Erythroblast (primary cell): ENCODE measurements at places on chromosomes 2 and 18.

DNA sequence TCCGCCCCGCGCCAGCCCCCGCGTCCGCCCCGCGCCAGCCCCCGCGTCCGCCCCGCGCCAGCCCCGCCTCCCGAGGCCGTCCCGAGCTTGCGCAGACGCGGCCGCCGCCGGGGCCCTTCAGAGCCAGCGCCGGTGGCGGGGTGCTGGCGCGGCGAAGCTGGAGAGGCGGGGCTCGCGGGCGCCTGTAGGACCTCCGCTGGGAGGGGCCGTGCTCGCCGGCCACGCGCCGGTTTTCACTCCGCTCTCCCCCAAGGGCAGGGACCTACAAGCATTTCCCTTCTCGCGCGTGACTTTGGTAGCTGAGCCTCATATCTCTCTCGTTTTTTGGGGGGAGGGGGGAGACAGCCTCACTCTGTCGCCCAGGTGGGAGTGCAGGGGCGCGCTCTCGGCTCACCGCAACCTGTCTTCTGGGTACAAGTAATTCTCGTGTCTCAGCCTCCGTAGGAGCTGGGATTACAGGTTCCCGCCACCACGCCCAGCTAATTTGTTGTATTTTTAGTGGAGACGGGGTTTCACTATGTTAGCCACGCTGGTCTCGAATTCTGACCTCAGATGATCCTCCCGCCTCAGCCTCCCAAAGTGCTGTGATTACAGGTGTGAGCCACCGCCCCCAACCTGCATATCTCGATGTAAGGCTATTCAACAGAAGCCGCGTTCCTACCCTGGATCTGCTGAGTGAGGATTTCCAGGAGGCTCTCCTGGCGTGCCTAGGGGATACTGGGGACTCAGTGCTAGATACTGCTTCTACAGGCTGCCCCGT is at the start of gene ZNF514:
Gene ZNF514 (minus strand): TSS at position 159 of the 760 bp plus-strand sequence. CDS start 6,595 bp downstream, outside the sequence.
- peak; percentile 89 for DNase-seq

DNA sequence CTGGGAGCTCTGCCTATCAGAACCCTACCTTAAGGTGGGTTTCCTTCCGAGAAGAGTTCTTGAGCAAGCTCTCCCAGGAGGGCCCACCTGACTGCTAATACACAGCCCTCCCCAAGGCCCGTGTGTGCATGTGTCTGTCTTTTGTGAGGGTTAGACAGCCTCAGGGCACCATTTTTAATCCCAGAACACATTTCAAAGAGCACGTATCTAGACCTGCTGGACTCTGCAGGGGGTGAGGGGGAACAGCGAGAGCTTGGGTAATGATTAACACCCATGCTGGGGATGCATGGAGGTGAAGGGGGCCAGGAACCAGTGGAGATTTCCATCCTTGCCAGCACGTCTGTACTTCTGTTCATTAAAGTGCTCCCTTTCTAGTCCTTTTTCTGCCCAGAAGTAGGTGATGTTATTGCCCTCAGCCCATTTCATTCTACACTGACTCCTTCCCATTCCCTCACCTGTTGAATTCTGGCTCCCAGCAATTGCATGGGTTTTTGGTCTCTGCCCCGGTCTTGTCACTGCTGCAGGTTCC is 6.5 kb downstream of the TMEM37 start:
- DNase-seq: no peak

GRCh38 chr18:6997808-6998207 is 119.8 kb downstream of the LAMA1 start:
- DNase-seq: no peak

DNA sequence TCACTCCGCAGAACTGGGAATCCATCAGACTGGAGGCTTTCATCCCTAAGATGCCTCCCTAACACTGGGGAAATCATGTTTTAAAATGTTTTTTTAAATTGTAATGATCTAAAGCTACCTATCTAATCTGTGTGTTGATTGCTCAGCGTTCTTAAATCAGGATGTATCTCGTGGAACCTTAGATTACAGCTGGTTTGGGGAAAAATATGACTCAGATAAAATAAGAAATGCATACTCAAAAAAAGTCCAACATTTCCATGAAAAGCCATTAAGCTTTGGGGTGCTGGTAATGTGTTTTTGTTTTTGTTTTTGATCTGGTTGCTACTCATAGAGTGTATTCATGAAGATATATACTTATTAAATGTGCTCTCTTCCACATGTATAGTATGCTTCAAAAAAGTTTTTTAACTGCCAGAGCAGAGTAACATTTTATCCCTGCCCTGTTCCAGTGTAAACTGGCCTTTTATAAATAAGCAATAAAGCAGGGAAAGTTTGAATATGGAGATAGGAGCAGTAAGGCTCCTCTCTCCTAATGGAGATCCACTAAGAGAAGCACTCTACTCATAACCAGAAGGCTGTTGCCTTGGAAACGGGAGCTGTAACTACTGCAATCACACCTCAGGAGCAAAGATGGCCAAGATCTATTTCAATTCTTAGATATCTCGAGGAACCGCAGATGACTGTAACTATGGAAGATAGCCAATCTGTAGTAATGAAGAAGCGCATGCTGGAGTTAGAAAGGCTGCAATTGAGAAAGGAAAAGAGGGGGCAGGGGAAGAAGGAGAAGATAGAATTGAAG is 41.6 kb downstream of the ANKRD44 start:
- no peak for DNase-seq

DNA sequence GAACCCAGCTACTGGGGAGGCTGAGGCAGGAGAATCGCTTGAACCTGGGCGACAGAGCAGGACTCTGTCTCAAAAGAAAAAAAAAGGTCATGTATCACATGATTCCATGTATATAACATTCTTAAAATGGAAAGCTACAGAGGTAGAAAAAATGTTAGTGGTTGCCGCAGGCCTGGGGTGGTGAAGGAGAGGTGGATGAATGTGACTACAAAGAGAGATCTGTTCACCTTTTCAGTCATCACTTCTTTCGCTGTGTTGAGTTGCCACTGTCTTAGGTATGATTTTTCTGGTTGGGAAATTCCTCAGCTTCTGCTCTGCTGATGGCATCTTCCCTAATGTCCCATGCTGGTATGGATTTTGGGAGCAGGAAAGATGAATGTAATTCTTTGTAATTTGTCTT is 5.3 kb upstream of the SNRNP27 start:
- no peak for DNase-seq
